ENCODE measurements at places on chromosomes 2 and 18. TPM values are rescaled to one million over a fixed set of nuclear protein-coding genes. Genes with fewer than 3 reads are reported as not detected.

ST3GAL5 gene
- total RNA-seq: 10.6 TPM

PRSS56 gene
- not detected for total RNA-seq

CDH7 gene
- not detected for total RNA-seq

KCNG2 gene
- 0.15 TPM for total RNA-seq

QPCT gene
- total RNA-seq: 2.5 TPM

C2orf49 gene
- total RNA-seq: 16.2 TPM

MDH1B gene
- 0.80 TPM for total RNA-seq

ERFE gene
- total RNA-seq: not detected

CARF gene
- total RNA-seq: 6.5 TPM

NOSTRIN gene
- 16.1 TPM for total RNA-seq

GALNT14 gene
- 0.53 TPM for total RNA-seq

SERPINB10 gene
- total RNA-seq: not detected

GATA6 gene
- total RNA-seq: 59.6 TPM

SPC25 gene
- total RNA-seq: 0.37 TPM

MARCHF4 gene
- total RNA-seq: not detected

RAD51AP2 gene
- 0.16 TPM for total RNA-seq

OSR1 gene
- 67.9 TPM for total RNA-seq

ST6GAL2 gene
- total RNA-seq: 0.89 TPM

SULT1C4 gene
- total RNA-seq: 9.6 TPM

IGFBP5 gene
- 88.5 TPM for total RNA-seq

LYPD6B gene
- not detected for total RNA-seq

HTRA2 gene
- total RNA-seq: 28.7 TPM

C2orf78 gene
- total RNA-seq: not detected

TMEM198 gene
- total RNA-seq: 4.1 TPM

PLGLB1 gene
- 0.41 TPM for total RNA-seq

STPG4 gene
- not detected for total RNA-seq

PLEKHH2 gene
- 5.8 TPM for total RNA-seq

RTTN gene
- total RNA-seq: 5.4 TPM

KCNE4 gene
- 5.1 TPM for total RNA-seq

POTEJ gene
- total RNA-seq: not detected

SRD5A2 gene
- total RNA-seq: not detected

RGPD3 gene
- total RNA-seq: 0.12 TPM

CHRNA1 gene
- 0.16 TPM for total RNA-seq

POLR1B gene
- total RNA-seq: 16.0 TPM

HTR2B gene
- 6.9 TPM for total RNA-seq

CLEC4F gene
- 0.21 TPM for total RNA-seq

PCGF1 gene
- 24.0 TPM for total RNA-seq

HOXD11 gene
- total RNA-seq: not detected

CYP26B1 gene
- total RNA-seq: 21.0 TPM

GPR35 gene
- total RNA-seq: 1.1 TPM

Data from left cardiac atrium (tissue), 4 donors.